ENCODE measurements at places on chromosomes 16 and 17. TPM values are rescaled to one million over a fixed set of nuclear protein-coding genes. Genes with fewer than 3 reads are reported as not detected.
A peak's percentile ranks its signal among the peaks of the same experiment; 100 is the strongest.

DNA sequence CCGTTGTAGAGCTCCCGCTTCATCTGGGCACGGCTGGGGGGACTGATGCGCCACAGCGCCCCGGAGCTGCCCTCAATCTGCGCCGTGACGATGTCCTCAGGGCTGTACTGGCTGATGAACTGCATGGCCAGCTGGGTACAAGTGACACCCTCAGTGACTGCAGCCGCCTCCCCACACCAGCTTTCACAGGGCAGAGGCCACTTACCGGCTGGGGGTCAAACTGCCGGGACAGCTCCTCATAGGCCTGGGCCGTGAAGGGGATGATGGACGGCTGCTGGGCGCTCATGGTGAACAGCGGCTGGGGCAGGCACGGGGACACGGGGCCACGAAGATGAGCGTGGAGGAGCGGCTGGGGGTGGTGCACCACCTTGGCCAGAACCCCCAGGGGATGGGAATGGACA, 10.3 kb downstream of the CTU2 start:
- no peak for DNase-seq

Gene SLFN11
- 14.5 TPM for polyA plus RNA-seq

GRCh38 chr16:86048221-86048620, 149.3 kb downstream of the IRF8 start:
- no peak for DNase-seq

Gene WIPF2
- polyA plus RNA-seq, result 7.9 TPM

- DNase-seq, result no peak
These were observed 65.2 kb downstream of the CYTH1 start for GRCh38 chr17:78716814-78717393.

GRCh38 chr16:22948058-22948602, 134.2 kb downstream of the HS3ST2 start:
- no peak for DNase-seq

GRCh38 chr17:45279898-45280297, 18.0 kb upstream of the SPATA32 start:
- no peak for DNase-seq

GRCh38 chr16:68760671-68761275, 23.7 kb downstream of the CDH1 start:
- DNase-seq, result no peak

DNA sequence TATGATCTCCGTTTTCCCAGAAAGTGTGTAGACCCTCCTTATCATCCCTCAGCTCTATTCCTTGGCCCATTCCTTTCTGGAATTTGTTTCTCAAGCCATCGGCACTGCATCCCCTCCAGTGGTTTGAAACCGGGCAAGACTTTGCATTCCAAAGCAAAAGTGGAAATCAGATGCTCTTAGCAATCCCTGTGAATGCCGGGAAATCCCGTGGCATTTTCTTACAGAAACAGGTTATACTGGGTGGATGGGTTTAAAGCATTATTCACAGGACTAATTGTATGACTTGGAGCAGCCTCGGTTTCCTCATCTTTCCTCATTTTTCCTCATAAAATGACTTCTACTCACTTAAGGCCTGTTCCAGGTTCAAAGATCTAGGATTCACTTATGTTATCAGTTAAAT, 52.0 kb downstream of the MAP2K6 start:
- DNase-seq, result no peak

- DNase-seq, result peak; percentile 24
These were observed 85.3 kb upstream of the C16orf82 start for GRCh38 chr16:26981266-26981938.

DNA sequence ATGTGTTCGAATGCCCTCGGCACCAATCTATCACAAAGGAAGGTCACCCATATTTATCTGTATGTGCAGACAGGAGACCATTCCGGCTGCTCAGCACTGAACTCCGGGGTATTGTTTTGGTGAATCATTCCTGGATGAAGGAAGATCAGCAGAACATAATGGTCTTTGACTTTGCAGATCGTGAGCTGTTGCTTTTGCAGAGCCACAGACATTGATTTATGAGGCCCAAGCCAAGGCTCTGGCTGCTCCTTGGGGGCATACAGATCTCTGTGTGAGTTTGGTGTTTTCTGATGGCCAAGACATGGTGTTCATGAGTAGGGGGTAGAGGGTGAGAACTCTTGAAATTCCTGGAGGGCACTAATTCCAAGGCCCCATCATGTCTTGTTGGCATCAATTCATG, 458.8 kb upstream of the HSBP1 start:
- no peak for DNase-seq

- DNase-seq, result no peak
These were observed 152.5 kb downstream of the XYLT1 start for GRCh38 chr16:17318238-17318637.

DNA sequence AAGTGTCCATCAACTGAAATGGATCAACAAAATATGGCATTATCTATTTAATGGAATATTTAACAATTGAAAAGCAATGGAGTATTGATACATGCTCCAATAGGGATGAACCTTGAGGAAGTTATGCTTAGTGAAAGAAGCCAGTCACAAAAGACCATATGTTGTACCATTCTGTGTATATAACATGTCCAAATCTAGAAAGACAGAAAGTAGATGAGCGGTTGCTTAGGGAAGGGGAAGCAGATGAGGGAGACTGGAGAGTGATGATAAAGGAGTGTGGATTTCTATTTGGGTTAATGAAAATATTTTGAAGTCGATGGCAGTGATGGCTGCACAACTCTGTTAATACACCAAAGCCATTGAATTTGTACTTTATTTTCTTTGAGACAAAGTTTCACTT, 8.5 kb upstream of the ERN1 start:
- no peak for DNase-seq

Gene HOXB5
- polyA plus RNA-seq, result not detected

DNA sequence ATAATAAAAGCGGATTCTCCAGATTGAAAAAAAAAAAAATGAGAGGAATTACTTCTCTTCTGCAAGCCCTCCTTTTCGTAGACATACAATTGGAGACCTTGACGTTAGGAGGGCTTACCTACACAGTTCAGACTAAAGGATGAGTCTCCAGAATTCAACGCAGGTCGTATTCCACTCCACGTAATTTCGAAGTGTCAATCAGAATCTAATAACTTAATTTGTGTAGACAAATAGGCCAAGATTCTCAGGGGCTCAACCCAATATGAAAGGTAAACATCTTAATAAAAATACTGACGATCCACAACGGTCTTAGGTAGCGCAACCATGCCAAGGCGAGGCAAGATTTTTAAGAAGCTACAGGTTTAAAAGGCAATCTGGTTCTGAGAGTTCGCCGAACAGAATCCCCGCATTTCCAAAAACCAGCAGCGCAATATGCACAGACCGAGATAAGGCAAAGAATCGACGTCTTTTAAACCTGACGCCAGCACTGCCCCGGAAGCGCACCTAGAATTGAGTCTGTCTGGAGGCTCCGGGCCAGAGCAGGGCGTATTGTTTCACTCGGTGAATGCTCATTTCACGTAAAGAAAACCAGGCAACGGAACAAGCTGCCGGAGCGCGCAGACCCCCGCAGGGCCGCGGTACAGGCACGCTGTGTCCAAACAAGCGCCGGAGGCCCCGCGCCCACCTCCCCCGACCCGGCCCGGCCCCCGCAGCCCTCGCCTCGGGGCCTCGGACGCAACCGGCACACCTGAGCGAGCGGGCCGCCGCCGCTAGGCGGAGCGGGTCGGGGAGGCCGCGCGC, 623 bp downstream of the MBTPS1 start:
- no peak for DNase-seq

Gene CCL2
- polyA plus RNA-seq, result 303 TPM

DNA sequence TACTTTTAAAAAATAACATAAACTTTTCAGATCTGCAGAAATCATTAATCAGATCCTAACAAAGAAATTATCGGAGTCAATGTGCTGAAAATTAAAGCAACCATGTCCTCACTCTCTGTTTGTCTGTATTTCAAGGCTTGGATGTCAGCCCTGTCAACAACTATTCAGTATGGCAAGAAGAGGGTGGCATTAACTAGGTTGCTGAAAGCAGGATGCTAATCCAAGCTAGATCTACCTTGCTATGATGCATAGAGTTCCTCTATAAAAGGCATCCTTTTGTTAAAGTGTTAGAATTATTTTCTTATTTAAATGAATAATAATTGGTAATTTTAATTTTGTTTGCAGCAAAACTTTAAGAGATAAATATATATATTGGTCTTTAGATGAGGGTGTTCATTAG, 800.8 kb downstream of the CDH11 start:
- no peak for DNase-seq

- no peak for DNase-seq
These were observed 44.4 kb downstream of the TAOK1 start for GRCh38 chr17:29434550-29434949.

- DNase-seq, result no peak
These were observed 40.0 kb downstream of the SF3B3 start for GRCh38 chr16:70563636-70564035.

Gene KCNAB3
- 1.9 TPM for polyA plus RNA-seq

Gene NXN
- 65.3 TPM for polyA plus RNA-seq

GRCh38 chr17:1583556-1583955, 21.0 kb upstream of the PITPNA start:
- no peak for DNase-seq

- no peak for DNase-seq
These were observed 119.2 kb downstream of the METRNL start for GRCh38 chr17:83198366-83199341.

GRCh38 chr16:67329901-67330300, 3.3 kb downstream of the LRRC36 start:
- no peak for DNase-seq

DNA sequence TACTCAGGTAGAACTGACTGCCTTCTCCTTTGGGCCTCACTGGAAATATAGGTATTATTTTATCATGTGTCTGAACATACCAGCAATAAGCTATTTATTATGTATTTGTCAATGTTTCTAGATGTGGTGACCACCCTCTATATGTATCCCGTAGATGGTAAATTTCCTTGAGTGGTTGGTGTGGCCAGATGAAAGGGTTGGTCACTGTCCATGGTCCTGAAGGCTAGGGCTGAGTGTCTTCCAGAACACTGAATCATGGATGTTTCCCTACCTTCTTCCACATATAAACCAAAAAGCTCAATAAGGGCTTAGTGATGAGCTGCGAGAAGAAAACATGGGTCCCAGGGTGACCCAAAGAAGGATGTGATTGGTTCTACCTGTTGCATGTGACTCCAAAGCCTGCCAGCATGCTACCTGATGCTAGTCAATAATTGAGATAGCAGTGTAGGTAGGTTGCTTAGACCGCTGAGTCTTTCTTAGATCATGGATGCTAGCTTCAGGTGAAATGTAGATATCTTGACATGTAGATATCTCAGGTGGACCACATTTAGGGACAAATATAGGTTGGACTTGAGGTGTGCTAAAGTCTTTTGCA, 150.3 kb downstream of the ASIC2 start:
- no peak for DNase-seq

GRCh38 chr17:73718912-73719311, 74.7 kb upstream of the SDK2 start:
- no peak for DNase-seq

Gene KRT23
- polyA plus RNA-seq, result 0.09 TPM

DNA sequence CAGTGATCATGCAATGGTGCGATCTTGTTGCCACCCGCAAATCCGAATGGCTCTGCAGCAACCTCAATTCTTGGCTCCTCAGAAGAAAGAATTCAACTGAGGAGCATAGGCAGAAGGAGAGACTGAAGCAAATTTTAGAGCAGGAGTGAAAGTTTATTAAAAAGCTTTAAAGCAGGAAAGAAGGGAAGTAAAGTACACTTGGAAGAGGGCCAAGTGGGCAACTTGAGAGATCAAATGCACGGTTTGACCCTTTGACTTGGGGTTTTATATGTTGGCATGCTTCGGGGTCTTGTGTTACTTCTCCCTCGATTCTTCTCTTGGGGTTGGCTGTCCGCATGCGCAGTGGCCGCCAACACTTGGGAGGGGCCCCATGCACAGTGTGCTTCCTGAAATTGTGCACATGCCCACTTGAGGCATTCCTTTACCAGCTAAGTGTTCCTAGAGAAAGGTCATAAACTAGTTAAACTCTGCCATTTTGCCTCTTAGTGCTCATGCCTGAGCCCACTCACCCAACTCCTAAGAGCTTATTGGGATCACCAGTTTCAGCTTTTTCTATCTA, 36.7 kb downstream of the ZNRF1 start:
- DNase-seq, result no peak

DNA sequence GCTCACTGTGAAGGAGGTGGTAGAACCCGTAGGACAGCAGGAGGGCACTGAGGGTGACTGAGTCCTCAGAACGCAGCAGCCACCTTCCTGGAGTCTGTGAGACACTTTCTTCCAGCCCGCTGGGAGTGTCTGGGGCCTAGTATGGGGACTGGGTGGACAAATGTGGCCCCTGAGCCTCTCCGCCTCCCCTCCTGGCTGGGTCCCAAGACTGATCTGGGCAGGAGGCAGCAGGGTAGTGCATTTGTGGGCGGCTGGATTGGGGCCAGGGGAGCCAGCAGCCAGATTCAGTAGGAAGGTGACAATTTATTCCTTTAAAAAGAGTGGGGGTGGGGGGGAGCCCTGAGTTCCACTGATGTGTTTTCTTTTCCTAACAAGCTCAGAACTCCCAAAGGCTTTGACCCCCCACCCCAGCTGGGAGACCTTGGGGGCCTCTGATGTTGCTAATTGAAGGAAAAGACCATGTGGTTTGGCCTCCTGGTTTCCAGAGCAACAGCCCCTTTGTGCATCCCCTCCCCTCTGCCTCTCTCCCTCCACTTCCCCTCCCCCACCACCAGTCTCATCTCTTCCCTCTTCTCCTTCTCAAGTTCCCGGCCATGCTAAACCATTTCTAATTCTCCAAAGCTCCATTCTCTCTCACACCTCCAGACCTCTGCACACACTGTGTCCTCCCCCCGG, 4.4 kb downstream of the CLEC19A start:
- DNase-seq, result no peak

DNA sequence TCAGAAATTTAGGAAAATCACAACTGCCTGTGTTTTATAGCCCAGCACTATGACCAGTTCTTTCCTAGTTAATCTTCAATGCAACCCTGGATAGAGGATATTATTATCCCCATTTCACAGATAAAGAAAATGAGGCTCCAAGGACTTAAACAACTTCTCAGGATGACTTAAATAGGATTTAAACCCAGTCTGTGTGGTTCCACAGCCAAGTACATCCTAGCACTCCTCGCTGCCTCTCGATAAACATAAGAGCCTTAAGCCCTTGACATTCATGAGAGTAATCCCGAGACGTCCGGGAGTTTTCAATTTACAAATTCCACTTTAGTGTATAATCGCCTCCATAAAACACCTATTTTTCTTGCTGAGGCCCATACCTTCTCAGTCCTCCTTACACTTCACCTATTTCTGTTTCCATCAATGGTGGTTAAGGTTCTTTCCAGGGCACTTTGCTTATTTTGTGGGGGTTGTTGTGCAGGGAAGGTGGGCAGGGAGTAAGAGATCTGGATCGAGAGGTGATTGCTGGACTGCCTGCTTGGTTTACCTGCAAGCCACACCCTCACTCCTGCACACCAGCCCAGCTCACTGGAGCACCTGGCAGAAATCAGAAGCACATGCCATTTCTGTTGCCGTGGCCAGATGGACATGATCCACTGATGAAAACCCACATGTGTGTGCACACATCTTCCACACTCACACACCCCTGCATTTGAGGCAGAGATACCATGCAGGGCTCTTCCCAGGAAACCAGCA, 50.5 kb downstream of the ASIC2 start:
- no peak for DNase-seq
